ENCODE measurements at places on chromosomes 12 and 14. TPM values are rescaled to one million over a fixed set of nuclear protein-coding genes. Genes with fewer than 3 reads are reported as not detected.

The TCL1B gene
- total RNA-seq, result not detected

The PZP gene
- 0.59 TPM for total RNA-seq

The ASB2 gene
- total RNA-seq, result 0.50 TPM

GRCh38 chr12:46494424-46494823 lies 121.9 kb upstream of the SLC38A2 start:
- no peaks in the 10 kb centered on the region for H3K27me3 ChIP-seq
- H3K27ac ChIP-seq, result no peak overlapping the region
- no peak overlapping the region for H3K4me3 ChIP-seq
- no peak for DNase-seq
- no peaks in the 10 kb centered on the region for H3K4me1 ChIP-seq

DNA sequence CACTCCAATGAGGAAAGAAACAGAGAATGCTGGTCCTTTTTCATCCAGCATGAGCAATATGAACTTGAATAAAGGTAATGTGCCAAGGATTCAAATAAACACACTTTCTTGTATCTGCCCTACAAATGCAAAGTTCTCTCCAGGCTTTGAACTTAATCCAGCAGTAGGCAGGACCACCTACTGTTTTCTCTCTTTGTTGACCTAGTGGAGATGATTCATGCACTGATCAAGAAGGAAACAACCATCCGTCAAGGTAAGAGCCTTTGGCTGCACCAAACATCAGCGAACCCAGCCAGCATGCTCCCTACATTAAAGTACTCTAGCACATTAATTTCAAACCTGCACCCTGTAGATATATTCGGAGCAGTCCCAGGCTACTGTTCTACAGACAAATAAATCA lies 489.3 kb downstream of the GALC start:
- no peak overlapping the region for H3K4me3 ChIP-seq
- H3K27me3 ChIP-seq, result no peaks in the 10 kb centered on the region
- H3K27ac ChIP-seq, result no peak overlapping the region
- H3K36me3 ChIP-seq, result no peaks in the 10 kb centered on the region

- no peaks in the 10 kb centered on the region for H3K27me3 ChIP-seq
- H3K27ac ChIP-seq, result no peak overlapping the region
- no peaks in the 10 kb centered on the region for H3K36me3 ChIP-seq
- no peak for DNase-seq
- no peaks in the 10 kb centered on the region for H3K4me1 ChIP-seq
Observed at GRCh38 chr12:51635346-51635745, 44.3 kb downstream of the SCN8A start.

DNA sequence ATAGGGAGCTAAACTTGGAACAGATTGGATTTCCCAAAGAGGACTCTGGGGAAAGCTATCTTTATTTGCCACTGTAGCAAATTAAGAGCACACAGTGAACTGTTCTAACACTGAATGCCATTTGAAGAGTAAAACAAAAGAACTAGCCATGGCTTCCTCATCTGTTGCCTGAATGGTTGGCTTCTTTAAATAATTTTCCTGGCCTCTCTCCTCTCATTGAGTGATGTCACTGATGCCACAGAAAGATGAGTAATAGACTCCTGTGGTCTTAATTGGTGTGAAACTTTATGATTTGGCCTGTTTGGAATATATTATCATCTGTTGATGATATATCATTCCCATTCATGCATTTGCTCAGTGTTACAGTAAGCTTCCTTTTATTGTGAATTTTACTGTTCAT lies 42.5 kb downstream of the WDR20 start:
- no peak for DNase-seq
- no peak overlapping the region for H3K27ac ChIP-seq
- H3K4me3 ChIP-seq, result no peak overlapping the region
- H3K4me1 ChIP-seq, result peaks cover 15% of the 10 kb centered on the region
- no peaks in the 10 kb centered on the region for H3K36me3 ChIP-seq
- no peaks in the 10 kb centered on the region for H3K27me3 ChIP-seq

DNA sequence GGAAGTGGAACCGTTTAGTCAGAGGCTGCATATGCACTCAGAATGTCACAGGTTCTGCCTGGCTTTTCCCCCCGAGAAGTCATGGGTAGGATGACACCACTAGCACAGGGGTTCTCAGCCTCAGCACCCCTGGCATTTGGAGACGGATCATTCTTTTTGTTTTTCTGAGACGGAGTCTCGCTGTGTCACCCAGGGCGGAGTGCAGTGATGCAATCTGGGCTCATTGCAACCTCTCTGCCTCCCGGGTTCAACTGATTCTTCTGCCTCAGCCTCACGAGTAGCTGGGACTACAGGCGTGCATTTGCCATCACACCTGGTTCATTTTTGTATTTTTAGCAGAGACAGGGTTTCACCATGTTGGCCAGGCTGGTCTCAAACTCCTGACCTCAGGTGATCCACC lies 28.1 kb downstream of the BCL7A start:
- H3K27me3 ChIP-seq, result no peaks in the 10 kb centered on the region
- H3K36me3 ChIP-seq, result peaks cover 61% of the 10 kb centered on the region
- H3K4me1 ChIP-seq, result peaks cover 16% of the 10 kb centered on the region
- no peak overlapping the region for H3K27ac ChIP-seq
- H3K4me3 ChIP-seq, result no peak overlapping the region
- DNase-seq, result no peak

- no peak for DNase-seq
- no peak overlapping the region for H3K4me3 ChIP-seq
- no peaks in the 10 kb centered on the region for H3K27me3 ChIP-seq
- H3K4me1 ChIP-seq, result no peaks in the 10 kb centered on the region
- H3K36me3 ChIP-seq, result no peaks in the 10 kb centered on the region
- H3K27ac ChIP-seq, result no peak overlapping the region
Observed at GRCh38 chr12:70741256-70741655, 104.0 kb upstream of the PTPRB start.

DNA sequence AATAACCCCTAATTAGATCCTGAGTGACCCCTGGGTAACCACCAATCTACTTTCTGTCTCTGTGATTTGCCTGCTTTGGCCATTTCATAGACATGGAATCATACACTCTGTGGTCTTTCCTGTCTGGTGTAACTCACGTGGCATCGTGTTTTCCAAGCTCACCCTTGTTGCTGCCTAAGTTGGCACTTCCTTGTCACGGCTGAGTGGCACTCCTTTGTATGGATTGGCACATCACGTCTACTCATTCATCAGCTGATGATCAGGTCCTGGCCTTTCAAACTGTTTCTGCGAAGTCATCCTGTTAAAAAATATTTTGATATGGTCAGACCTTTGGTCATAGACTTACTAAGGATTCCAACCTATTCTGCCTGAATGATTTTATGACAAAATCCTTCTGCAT lies 87.7 kb downstream of the GLT1D1 start:
- no peak overlapping the region for H3K27ac ChIP-seq
- H3K4me1 ChIP-seq, result no peaks in the 10 kb centered on the region
- H3K36me3 ChIP-seq, result no peaks in the 10 kb centered on the region
- no peaks in the 10 kb centered on the region for H3K27me3 ChIP-seq
- no peak for DNase-seq

DNA sequence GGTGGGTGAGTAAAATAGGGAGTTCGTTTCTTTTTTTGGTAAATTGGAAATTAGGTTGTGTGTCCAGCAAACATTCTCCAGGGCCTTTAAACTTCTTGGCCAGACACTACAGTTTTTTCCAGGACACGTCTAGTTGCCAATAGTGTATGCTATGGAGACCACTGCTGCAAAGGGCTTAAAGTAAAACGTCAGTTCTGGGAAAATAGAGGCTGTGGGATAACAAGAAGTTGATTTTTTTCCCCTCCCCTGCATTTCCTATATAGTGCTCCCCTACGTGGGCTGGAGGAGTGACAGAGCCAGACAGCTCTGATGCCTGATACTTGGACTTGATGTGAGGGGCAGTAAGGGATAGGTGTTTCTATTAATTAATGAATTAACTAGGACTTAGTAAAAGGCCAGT lies 2.4 kb downstream of the ACVR1B start:
- peaks cover 9% of the 10 kb centered on the region for H3K4me1 ChIP-seq
- DNase-seq, result no peak
- H3K36me3 ChIP-seq, result no peaks in the 10 kb centered on the region
- H3K27ac ChIP-seq, result no peak overlapping the region
- H3K4me3 ChIP-seq, result no peak overlapping the region
- no peaks in the 10 kb centered on the region for H3K27me3 ChIP-seq

DNA sequence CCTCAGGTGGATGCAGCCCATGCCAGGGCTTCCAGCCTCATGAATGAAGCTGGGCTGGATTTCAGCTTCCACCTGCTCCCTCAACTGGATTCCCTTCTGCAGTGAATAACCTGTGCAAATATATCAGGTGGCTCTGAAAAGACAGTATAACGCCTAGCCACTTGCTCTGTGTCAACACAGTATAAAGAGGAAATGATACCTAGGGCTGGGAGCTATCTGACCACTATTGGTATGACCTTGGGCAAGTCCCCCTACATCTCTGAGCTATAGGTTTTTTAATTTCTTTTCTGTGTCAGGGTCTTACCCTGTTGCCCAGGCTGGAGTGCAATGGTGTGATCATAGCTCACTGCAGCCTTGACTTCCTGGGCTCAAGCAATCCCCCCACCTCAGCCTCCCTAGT lies 19.8 kb downstream of the ISM2 start:
- H3K27me3 ChIP-seq, result no peaks in the 10 kb centered on the region
- no peak overlapping the region for H3K4me3 ChIP-seq
- H3K27ac ChIP-seq, result no peak overlapping the region
- H3K36me3 ChIP-seq, result peaks cover 16% of the 10 kb centered on the region
- peaks cover 15% of the 10 kb centered on the region for H3K4me1 ChIP-seq

- H3K27ac ChIP-seq, result no peak overlapping the region
- no peak overlapping the region for H3K4me3 ChIP-seq
- no peaks in the 10 kb centered on the region for H3K27me3 ChIP-seq
- H3K36me3 ChIP-seq, result no peaks in the 10 kb centered on the region
Observed at GRCh38 chr12:105420659-105421240, 90.3 kb downstream of the C12orf75 start.

Data from spinal cord (tissue), 10 donors.